ENCODE measurements at places on chromosomes 11 and 22. TPM values are rescaled to one million over a fixed set of nuclear protein-coding genes. Genes with fewer than 3 reads are reported as not detected.

GPHA2 gene
- not detected for total RNA-seq

RIC3 gene
- 7.4 TPM for total RNA-seq

FIBIN gene
- not detected for total RNA-seq

RSF1 gene
- total RNA-seq, result 54.6 TPM

MYOD1 gene
- not detected for total RNA-seq

ZNF70 gene
- 2.9 TPM for total RNA-seq

CHST1 gene
- total RNA-seq, result not detected

CDON gene
- total RNA-seq, result 1.5 TPM

EFCAB6 gene
- total RNA-seq, result 0.14 TPM

FUT4 gene
- total RNA-seq, result 5.8 TPM

ME3 gene
- total RNA-seq, result 1.3 TPM

ACP2 gene
- 29.7 TPM for total RNA-seq

JAM3 gene
- total RNA-seq, result 4.4 TPM

OLFML1 gene
- total RNA-seq, result not detected

DEPDC5 gene
- total RNA-seq, result 50.3 TPM

DDB1 gene
- 189 TPM for total RNA-seq

CARNS1 gene
- 1.3 TPM for total RNA-seq

RIN1 gene
- 2.5 TPM for total RNA-seq

MS4A12 gene
- not detected for total RNA-seq

LRRC74B gene
- not detected for total RNA-seq

CHRNA10 gene
- 2.4 TPM for total RNA-seq

ANO1 gene
- total RNA-seq, result not detected

GAS2 gene
- 1.3 TPM for total RNA-seq

CST6 gene
- not detected for total RNA-seq

NAALADL1 gene
- 14.8 TPM for total RNA-seq

C11orf97 gene
- total RNA-seq, result not detected

SLC22A25 gene
- not detected for total RNA-seq

CRYAB gene
- total RNA-seq, result not detected
